A549 treated with GW870086 at 1 μM for 4 hours (cell line): ENCODE measurements at places on chromosomes 11 and 22. TPM values are rescaled to one million over a fixed set of nuclear protein-coding genes. Genes with fewer than 3 reads are reported as not detected.

GRIA4 gene
- not detected in 5 replicates for total RNA-seq

OR4S1 gene
- total RNA-seq = not detected in 5 replicates

OR2D2 gene
- total RNA-seq = not detected in 5 replicates

RFPL2 gene
- 0.11 to 0.49 TPM (median 0.19 TPM) in 4 of 5 replicates, not detected in the other for total RNA-seq

OVCH2 gene
- not detected in 5 replicates for total RNA-seq

INSC gene
- not detected in 5 replicates for total RNA-seq

C11orf87 gene
- total RNA-seq = 0.07 TPM in 1 of 5 replicates, not detected in the others

PCNX3 gene
- 26.1 to 36.6 TPM (median 36.0 TPM) in 5 replicates for total RNA-seq

MS4A4E gene
- total RNA-seq = not detected in 5 replicates

APOL6 gene
- 1.4 to 1.8 TPM (median 1.6 TPM) in 5 replicates for total RNA-seq

CRYBB2 gene
- total RNA-seq = not detected in 5 replicates

RBMXL2 gene
- total RNA-seq = not detected in 5 replicates

TANGO2 gene
- total RNA-seq = 10.8 to 17.2 TPM (median 12.7 TPM) in 5 replicates

FJX1 gene
- 31.9 to 44.3 TPM (median 39.3 TPM) in 5 replicates for total RNA-seq

NRIP3 gene
- 0.63 to 1.1 TPM (median 0.92 TPM) in 5 replicates for total RNA-seq

LINC01488 gene
- not detected in 5 replicates for total RNA-seq

IMMP1L gene
- total RNA-seq = 31.8 to 71.6 TPM (median 40.1 TPM) in 5 replicates

PGM2L1 gene
- 10.4 to 21.2 TPM (median 17.5 TPM) in 5 replicates for total RNA-seq

INTS4 gene
- total RNA-seq = 18.5 to 21.7 TPM (median 19.1 TPM) in 5 replicates

AQP11 gene
- 1.2 to 2.2 TPM (median 1.9 TPM) in 5 replicates for total RNA-seq

SCGB1A1 gene
- 0.40 TPM in 1 of 5 replicates, not detected in the others for total RNA-seq

OR5P2 gene
- total RNA-seq = not detected in 5 replicates

TMPRSS5 gene
- total RNA-seq = 0.09 to 0.25 TPM (median 0.12 TPM) in 5 replicates

SERPING1 gene
- 0.34 to 1.2 TPM (median 0.87 TPM) in 5 replicates for total RNA-seq

PI4KA gene
- 17.7 to 21.8 TPM (median 18.8 TPM) in 5 replicates for total RNA-seq

MOGAT2 gene
- total RNA-seq = not detected in 5 replicates

CRYBB3 gene
- 0.19 TPM in 1 of 5 replicates, not detected in the others for total RNA-seq

PRRG4 gene
- 1.5 to 2.4 TPM (median 2.0 TPM) in 5 replicates for total RNA-seq

DEFB131B gene
- total RNA-seq = not detected in 5 replicates

UNC93B1 gene
- total RNA-seq = 63.8 to 87.3 TPM (median 80.8 TPM) in 5 replicates

GGT5 gene
- total RNA-seq = 2.1 to 3.3 TPM (median 2.5 TPM) in 5 replicates

FTH1 gene
- total RNA-seq = 10,289 to 19,481 TPM (median 16,743 TPM) in 5 replicates

OR4A16 gene
- not detected in 5 replicates for total RNA-seq

PIH1D2 gene
- total RNA-seq = 0.99 to 1.5 TPM (median 1.1 TPM) in 5 replicates

TREH gene
- not detected in 5 replicates for total RNA-seq

IRAG1 gene
- total RNA-seq = 0.05 to 0.15 TPM (median 0.11 TPM) in 4 of 5 replicates, not detected in the other

ST3GAL4 gene
- total RNA-seq = 28.8 to 32.3 TPM (median 29.5 TPM) in 5 replicates

ADORA2A gene
- 0.48 to 1.1 TPM (median 0.84 TPM) in 5 replicates for total RNA-seq

SMTNL1 gene
- not detected in 5 replicates for total RNA-seq

OTOG gene
- not detected in 5 replicates for total RNA-seq

RNASEH2C gene
- total RNA-seq = 39.2 to 49.6 TPM (median 47.9 TPM) in 5 replicates

HEPHL1 gene
- total RNA-seq = not detected in 5 replicates

NAALAD2 gene
- not detected in 5 replicates for total RNA-seq
